Central memory CD8-positive, alpha-beta T cell (primary cell): ENCODE measurements at places on chromosomes 6 and 20.

GRCh38 chr6:116883005-116883404, 6.0 kb downstream of the RFX6 start:
- H3K27ac ChIP-seq: no peak overlapping the region
- H3K27me3 ChIP-seq: peaks cover 1% of the 10 kb centered on the region
- no peaks in the 10 kb centered on the region for H3K36me3 ChIP-seq

DNA sequence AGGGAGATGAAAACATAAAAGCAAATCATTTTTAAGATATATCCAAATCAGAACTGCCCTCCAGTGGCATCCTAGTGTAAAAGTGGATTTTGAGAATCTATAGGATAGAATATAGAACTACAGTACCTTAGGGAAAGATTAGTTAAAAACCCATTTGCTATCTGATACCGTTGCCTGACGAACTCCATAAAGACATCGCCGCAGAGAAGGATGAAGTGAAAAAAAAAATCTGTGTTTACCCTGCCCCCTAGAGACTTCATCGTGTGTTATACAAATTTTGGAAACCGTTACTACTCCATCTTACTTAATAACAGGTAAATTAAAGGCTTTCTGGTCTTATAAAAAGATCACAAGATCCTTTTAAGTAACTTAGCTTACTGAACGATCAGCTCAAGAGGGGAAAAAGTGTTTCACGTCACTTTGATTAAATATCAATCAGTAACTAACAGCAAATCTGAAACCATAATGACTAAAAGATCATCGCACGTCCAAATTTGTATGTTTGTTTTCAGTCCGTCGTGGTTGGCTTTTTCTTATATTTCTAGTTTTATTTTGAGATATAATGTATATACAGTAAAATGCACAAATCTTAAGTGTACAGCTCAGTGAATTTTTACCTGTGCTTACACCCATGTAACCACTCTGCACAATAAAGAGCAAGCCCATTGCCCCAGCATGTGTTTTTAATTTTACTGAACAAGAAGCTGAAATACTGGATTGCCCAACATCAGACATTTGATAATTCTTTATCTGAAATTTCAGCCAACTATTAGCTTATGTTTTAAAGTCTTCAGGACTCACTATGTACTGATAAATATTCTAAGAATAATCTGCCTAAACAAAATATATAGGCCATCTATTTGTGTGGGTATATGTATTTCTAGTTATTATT, 881 bp upstream of the MCM3 start:
- no peaks in the 10 kb centered on the region for H3K27me3 ChIP-seq
- no peak for DNase-seq
- H3K4me1 ChIP-seq: peaks cover 26% of the 10 kb centered on the region
- no peak overlapping the region for H3K27ac ChIP-seq
- H3K4me3 ChIP-seq: no peak overlapping the region
- H3K36me3 ChIP-seq: peaks cover 29% of the 10 kb centered on the region

DNA sequence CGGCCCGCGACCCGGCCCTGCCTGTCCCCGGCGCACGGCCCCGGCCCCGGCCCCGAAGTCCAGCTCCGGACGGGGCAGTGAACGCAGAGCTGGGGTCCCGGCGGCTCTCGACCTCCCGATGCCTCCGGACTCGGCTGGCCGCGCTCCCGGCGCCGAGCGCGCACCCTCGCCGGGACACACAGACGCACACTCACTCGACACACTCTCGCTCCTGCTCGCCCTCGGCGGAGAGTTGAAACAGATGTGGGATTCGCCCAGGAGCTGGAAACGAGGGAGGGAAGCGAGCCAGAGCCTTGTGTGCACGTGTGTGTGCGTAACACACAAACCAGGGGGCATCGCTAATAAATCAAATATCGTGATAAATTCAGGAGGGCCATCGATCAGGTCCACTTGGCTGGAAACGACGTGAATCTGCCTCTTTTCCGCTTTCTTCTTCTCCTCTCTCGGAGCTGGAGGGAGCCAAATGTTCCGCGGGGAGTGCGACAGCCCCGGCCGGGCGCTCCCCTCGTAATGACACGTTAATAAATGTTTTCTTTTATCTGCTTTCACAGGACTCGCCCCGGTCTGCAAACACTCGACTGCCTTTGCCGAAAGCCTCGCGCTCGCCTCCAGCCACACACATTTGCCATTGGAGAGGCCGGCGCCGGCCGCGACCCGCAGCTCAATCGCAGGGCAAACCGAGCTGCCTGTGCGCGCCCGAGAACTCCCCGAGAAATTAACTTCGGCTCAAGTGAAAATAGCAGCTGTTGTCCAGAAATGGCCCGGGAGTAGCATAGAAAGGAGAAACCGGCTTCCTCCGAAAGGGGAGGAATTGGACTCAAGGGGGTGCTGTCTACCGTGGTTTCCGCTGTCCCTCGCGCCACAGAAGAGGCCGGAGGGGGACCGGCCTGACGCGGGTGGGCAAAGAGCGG, 828 bp upstream of the SULF2 start:
- H3K4me1 ChIP-seq: no peaks in the 10 kb centered on the region
- H3K4me3 ChIP-seq: peak overlapping the region; percentile 64
- no peak overlapping the region for H3K27ac ChIP-seq

- H3K27ac ChIP-seq: no peak overlapping the region
- H3K4me3 ChIP-seq: no peak overlapping the region
- peaks cover 2% of the 10 kb centered on the region for H3K36me3 ChIP-seq
- no peaks in the 10 kb centered on the region for H3K27me3 ChIP-seq
Measured at GRCh38 chr6:10305790-10306415, 109.0 kb downstream of the TFAP2A start.

- no peaks in the 10 kb centered on the region for H3K36me3 ChIP-seq
- H3K27me3 ChIP-seq: peaks cover 61% of the 10 kb centered on the region
- no peak overlapping the region for H3K27ac ChIP-seq
- no peaks in the 10 kb centered on the region for H3K4me1 ChIP-seq
- H3K4me3 ChIP-seq: no peak overlapping the region
Measured at GRCh38 chr20:33276303-33277113, 6.5 kb upstream of the BPIFB1 start.

- H3K27ac ChIP-seq: no peak overlapping the region
- H3K4me3 ChIP-seq: no peak overlapping the region
- peaks cover 47% of the 10 kb centered on the region for H3K27me3 ChIP-seq
Measured at GRCh38 chr6:132310921-132311320, 90.4 kb downstream of the MOXD1 start.

DNA sequence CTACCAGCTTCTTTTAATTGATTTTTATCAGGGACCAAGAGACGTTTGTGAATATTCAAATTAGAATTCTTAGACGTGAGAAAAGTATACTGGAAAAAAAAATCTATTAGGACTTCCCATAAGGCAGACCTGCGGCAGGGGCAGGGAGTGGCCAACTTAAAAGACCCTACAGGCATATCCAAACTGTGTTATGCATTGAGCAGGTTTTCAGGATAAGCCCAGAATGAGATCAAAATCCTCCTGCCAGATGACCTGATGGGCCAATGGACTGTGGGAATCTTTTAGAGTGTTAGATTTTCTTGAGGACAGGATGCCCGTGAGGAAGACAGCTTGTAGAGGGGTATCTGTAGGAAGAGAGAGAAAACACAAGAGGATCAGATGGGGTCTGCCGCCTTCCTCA, 391.5 kb downstream of the CD83 start:
- no peaks in the 10 kb centered on the region for H3K4me1 ChIP-seq
- H3K4me3 ChIP-seq: no peak overlapping the region
- DNase-seq: no peak

GRCh38 chr6:37306624-37307222, 47.1 kb upstream of the RNF8 start:
- no peak overlapping the region for H3K4me3 ChIP-seq
- no peak overlapping the region for H3K27ac ChIP-seq
- peaks cover 15% of the 10 kb centered on the region for H3K36me3 ChIP-seq
- no peak for DNase-seq
- no peaks in the 10 kb centered on the region for H3K27me3 ChIP-seq
- H3K4me1 ChIP-seq: no peaks in the 10 kb centered on the region

DNA sequence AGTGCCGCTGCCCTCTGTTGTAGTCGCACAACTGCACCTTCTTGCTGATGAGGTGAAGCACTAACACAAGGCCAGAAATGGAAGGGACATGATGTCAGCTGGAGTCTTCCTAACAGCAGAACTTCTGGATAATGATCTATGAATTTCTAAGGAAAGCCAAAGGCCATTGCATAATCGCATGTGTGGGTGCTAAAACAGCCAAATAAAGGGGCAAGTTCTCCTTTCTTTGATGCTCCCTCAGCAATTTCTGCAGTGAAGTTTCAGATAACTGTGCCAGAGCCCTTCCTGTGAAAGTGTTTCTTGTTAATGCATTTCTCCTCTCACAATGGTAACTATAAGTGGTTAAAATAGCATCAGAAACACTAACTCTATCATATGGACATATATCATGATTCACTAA, 8.0 kb upstream of the F13A1 start:
- no peaks in the 10 kb centered on the region for H3K4me1 ChIP-seq
- no peaks in the 10 kb centered on the region for H3K36me3 ChIP-seq
- no peak for DNase-seq
- H3K4me3 ChIP-seq: no peak overlapping the region

DNA sequence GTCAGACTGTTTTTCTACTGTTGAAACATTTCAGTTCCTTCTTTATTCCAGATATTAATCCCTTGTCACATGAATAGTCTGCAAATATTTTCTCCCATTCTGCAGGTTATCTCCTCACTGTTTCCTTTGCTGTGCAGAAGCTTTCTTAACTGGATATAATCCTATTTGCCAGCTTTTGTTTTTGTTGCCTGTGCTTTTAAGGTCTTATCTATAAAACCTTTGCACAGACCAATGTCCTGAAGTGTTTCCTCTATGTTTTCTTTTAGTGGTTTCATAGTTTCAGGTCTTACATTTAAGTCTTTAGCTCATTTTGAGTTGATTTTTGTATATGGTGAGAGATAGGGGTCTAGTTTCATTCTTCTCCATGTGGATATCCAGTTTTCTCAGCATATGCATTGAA, 19.2 kb downstream of the NCOA6 start:
- H3K36me3 ChIP-seq: peaks cover 11% of the 10 kb centered on the region
- H3K4me1 ChIP-seq: peaks cover 32% of the 10 kb centered on the region
- no peak overlapping the region for H3K4me3 ChIP-seq
- H3K27ac ChIP-seq: no peak overlapping the region

DNA sequence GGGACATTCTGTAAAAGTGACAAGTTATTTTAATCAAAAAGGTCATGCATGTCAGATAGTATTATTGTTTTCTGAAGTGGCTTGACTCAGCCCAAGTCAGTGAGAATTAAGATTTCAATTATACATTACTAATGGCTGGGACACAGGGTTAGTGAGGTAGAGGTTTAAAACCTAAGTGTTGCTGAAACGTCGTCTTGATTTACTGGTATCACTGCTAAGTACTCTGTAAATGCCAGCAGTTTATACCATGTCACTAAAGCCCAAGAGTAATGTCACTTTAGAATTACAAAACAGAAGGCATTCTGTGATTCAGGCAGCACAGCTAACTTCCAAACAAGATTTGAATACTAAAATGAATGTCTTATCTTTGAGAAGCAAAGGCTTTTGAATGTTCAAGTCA, 176.6 kb downstream of the NKAIN2 start:
- H3K27ac ChIP-seq: no peak overlapping the region
- H3K4me3 ChIP-seq: no peak overlapping the region
- H3K4me1 ChIP-seq: no peaks in the 10 kb centered on the region
